ENCODE measurements at places on chromosomes 11 and 22. TPM values are rescaled to one million over a fixed set of nuclear protein-coding genes. Genes with fewer than 3 reads are reported as not detected.

DNA sequence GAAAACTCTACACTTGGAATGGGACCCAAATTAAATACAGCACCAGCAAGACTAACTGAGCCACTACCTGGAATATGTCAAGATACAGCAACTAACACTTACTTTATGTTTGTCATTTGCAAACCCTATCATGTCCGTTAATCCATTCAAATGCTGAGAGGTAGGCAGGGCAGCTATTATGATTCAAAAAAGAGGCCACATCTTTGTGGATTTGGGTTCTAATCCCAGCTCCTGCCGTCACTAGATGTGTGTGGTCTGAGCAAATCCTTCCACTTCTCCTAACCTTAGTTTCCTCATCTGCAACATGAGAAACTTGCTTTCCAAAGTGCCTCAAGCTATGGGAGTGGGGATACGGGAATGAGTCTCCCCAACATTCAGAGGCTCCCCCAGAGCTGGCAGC is 24.2 kb downstream of the FLI1 start:
- no peak for DNase-seq

- no peak for DNase-seq
These were observed 2.4 kb downstream of the FOXR1 start for GRCh38 chr11:118973985-118974384.

Gene NF2
- 187 TPM for total RNA-seq

- peak; percentile 92 for DNase-seq
These were observed 55.2 kb downstream of the SLC1A2 start for GRCh38 chr11:35363854-35364780.

- DNase-seq: peak; percentile 18
These were observed 34.7 kb downstream of the NECTIN1 start for GRCh38 chr11:119694334-119694733.

- DNase-seq: no peak
These were observed 12.9 kb downstream of the SFI1 start for GRCh38 chr22:31509061-31509762.

Gene TBX10
- not detected for total RNA-seq

Gene SART1
- 112 TPM for total RNA-seq

DNA sequence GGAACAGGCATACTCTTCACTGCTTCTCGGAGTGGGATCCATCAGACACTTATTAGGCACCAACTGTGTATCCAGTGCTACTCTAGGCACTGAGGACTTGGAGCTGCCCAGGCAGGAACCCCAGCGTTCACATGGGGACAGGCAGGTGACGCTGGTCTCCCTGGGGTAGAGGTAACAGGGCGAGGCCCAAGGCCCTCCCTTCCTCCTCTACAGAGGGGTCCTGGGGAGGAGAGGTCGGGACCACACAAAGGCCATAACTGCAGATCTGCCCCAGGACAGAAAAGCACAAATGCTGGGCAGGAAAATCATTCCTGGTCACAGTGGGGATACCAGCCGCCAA is 262.2 kb downstream of the BRD1 start:
- DNase-seq: no peak

- no peak for DNase-seq
These were observed 121.6 kb downstream of the KIRREL3 start for GRCh38 chr11:126878913-126879482.

Gene THAP12
- 55.7 TPM for total RNA-seq

GRCh38 chr11:69339041-69339733 is 45.2 kb downstream of the MYEOV start:
- DNase-seq: no peak

Gene VWCE
- total RNA-seq: 0.17 TPM

DNA sequence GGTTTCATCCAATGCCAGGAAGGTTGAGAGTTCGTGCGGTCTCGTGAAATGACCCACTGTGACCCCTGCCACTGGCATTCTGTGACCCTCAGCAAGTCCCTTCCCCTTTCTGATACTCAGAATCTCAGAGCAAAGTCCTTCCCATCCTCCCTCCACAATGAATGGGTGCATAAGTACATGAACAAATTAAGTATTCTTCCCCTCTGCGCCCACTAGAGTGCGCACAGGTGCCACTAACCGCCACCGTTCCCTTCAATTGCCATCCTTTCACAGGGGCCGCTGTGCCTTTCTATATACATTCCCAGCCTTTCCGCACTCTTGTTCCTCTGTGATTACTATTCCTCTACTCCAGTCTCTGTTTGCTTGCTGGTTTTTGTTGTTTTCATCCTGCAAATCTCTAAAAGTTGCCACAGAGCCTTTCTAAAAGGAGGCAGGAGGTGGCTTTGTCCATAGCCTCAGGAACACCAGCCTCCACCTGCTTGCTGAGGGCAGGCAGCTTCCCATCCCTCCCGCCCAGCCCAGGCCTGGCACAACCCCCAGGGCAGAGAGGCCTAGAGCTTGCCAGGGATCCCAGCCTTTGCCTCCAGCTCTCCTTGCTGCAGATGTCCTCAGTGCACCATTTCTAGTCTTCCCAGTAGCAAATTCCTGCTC is 6.7 kb upstream of the AP1B1 start:
- DNase-seq: peak; percentile 78

Data from HT1080 (cell line).